ENCODE measurements at places on chromosomes 3 and 15. TPM values are rescaled to one million over a fixed set of nuclear protein-coding genes. Genes with fewer than 3 reads are reported as not detected.

The CSPG4 gene
- total RNA-seq = 0.11 TPM

The NEDD4 gene
- 3.0 TPM for total RNA-seq

The FRMD4B gene
- not detected for total RNA-seq

The DAPK2 gene
- total RNA-seq = 56.4 TPM

The PRR20G gene
- not detected for total RNA-seq

The ATP2C1 gene
- 133 TPM for total RNA-seq

The CCR1 gene
- total RNA-seq = not detected

The TMEM43 gene
- 28.4 TPM for total RNA-seq

The IP6K2 gene
- total RNA-seq = 104 TPM
